ENCODE measurements at places on chromosomes 7 and 10.

DNA sequence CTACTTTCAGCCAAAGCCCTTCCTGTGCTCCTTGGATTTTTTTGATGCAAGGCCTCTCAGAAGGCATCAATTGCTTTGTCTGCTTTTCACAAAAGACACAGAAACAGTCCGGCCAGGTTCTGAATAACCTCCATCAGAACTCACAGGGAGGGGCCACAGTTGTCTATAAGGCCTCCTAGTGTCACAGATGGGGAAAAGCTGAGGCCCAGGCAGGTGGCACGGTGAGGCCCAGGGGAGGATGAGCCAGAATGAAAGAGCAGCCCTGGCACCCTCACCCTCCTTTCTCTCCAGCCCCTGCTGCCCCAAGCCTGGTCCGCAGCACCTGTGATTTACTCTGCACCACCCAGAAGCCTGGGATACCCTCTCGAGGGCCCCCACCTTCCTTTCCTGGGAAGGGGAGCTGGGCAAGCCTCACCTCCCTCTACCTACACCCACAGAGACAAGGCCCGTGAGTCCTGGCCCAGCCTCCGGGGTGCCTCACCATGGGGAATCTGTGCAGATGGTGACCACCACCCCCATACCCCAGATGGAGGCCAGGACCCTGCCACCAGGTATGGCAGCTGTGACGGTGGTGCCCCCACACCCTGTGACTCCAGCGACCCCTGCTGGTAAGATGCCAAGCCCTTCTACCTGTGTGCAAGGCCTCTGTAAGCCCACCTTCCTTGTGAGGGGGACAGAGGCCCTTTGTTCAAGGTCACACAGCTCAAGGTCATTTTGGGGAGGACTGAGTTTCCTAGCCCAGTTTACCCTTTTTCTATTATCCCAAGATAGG lies 26.2 kb upstream of the ZNF467 start:
- peak; percentile 63 for DNase-seq

DNA sequence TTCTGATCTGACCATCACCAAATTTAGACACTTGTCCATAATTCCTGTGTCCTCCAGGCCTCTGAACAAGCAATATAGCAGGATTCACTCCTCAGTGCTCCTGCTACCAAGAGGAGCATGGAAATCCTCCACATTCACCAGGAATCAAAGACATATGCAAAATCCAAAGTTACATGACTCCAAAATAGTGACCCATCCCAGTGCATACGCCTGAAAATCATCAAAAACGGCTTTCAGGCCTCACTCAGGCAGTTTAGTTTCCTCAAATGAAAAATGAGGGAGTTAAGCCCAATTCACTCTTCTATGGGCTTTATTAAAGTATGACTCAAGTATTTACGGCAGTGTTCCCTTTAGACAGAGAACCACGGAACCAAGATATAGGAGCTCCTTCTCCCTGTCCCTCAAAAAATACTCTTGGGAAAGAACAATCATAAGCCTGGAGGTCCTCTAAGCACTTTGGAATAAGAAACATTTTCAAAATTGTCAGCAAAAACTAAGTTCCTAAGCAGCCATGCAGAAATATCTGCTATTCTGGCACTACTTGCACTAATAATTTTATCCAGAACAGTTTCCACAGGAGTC lies 240.7 kb downstream of the PARD3 start:
- no peak for DNase-seq

GRCh38 chr10:115992236-115992986 lies 280.6 kb downstream of the GFRA1 start:
- no peak for DNase-seq

GRCh38 chr10:50275650-50276235 lies 24.4 kb upstream of the ASAH2 start:
- DNase-seq = peak; percentile 49

DNA sequence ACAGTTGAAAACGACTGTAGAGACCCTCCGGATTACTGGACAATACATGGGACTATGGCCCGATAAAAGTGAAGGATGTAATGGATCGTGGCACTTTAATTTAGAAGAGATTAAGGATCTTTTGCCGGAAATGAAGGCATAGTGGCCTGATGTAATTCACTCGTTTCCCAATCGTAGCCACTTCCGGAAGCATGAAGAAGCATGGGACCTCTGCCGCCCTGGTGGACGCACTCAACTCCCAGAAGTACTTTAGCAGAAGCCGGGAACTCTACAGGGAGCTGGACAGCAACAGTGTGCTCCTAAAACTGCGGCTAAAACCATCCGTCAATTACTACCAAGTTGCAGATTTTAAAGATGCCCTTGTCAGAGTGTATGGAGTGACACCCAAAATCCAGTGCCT lies 59.6 kb upstream of the NUPR2 start:
- no peak for DNase-seq

- DNase-seq = no peak
Observed at GRCh38 chr10:117539361-117539773, 3.2 kb upstream of the EMX2 start.

DNA sequence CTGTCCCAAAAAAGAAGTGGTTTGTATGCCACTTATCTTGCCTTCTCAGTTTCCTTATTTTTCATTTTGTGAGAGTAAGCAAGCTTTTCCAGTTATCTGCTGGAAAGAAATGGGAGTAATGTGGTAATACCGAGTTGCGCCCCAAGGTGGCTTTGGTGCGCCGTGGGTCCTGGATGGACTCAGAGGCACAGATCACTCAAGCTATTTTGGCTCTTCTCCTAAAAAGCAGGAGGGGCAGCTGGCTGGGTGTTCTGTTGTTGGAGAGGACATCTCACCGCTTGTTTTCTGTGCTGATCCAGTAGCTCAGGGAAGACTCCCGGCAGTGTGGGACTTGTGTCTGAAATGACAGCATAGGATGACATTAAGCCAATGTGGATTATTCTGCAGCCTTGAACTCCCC lies 16.4 kb downstream of the PRKRIP1 start:
- DNase-seq = peak; percentile 63

DNA sequence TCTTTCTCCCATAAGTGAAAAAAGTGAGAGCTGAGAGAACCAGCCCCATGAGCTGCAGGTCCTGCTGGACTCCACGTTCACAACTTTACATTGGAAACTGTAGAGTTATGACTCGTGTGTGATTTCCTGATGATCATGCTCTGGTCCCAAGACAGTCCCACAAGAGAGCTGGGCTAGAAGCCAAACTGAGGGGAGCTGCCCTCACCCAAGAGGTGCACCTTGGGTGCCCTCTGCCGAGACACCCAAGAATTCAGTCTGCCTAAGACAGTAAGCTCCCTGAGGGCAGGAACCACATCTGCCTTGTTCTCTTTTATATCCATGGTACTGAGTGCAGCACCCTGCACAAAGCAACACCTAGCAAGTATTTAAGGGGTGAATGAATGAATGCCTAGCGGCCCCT lies 112.8 kb upstream of the SFMBT2 start:
- no peak for DNase-seq

DNA sequence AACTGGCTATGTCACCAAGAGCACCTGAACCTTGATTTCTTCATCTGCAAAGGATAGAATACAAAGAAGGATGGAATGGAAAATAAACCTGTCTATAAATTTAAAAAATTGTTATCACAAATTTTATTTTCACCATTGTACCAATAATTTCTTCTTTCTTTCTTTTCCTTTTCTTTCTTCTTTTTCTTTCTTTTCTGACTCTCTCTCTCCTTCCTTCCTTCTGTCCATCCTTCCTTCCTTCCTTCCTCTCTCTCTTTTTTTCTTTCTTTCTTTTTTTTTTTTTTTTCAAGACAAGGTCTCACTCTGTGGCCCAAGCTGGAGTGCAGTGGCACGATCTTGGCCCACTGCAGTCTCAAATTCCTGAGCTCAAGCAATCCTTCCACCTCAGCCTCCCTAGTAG lies 36.6 kb upstream of the SORBS1 start:
- no peak for DNase-seq

GRCh38 chr7:44210107-44210506 lies 9.3 kb downstream of the YKT6 start:
- no peak for DNase-seq

- no peak for DNase-seq
Observed at GRCh38 chr10:24708081-24708480, 15.6 kb downstream of the ARHGAP21 start.

GRCh38 chr7:2156756-2157472 lies 75.8 kb downstream of the MAD1L1 start:
- no peak for DNase-seq

GRCh38 chr10:6915307-6915706 lies 335.2 kb upstream of the PRKCQ start:
- DNase-seq = no peak

- DNase-seq = peak; percentile 61
Observed at GRCh38 chr7:107201795-107202450, 33.1 kb downstream of the HBP1 start.

DNA sequence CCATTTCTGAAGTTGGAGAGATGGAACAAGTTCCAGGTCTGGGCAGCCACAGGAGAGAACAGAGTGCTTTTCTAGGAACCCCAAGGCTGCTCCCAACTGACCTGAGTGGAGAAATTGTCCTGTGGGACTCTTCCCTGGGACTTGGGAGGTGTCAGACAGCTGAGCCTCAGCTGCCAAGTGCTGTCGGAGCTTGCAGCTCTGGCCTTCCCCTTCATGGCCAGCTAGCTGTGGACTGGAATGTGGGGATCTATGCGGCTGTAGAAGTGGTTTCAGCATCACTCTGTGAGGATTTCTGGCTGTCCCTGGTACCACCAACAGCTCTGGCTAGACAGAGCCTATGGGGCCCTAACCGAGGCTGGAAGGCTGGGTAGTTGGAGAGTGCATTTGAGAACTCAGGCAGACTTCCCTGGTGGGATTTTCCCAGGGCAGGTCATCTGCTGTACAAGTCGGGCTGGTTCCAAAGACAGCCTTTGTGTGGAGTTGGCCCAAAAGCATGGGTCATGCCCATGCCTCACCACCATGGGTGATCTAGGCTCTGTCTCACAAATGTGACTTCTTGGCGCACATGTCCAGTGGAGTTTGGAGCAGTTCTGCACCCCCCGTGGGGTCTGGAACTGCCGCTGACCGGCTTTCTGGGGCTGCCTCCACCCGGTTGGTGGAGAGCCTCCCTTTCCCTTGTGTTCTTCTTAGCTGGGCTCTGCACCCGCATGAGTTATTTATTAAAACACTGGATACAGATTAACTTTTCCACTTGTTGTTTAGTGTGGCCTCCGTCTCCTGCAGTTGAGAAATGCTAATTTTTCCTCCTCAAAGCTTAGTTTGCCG lies 10.9 kb downstream of the SUFU start:
- DNase-seq = no peak

DNA sequence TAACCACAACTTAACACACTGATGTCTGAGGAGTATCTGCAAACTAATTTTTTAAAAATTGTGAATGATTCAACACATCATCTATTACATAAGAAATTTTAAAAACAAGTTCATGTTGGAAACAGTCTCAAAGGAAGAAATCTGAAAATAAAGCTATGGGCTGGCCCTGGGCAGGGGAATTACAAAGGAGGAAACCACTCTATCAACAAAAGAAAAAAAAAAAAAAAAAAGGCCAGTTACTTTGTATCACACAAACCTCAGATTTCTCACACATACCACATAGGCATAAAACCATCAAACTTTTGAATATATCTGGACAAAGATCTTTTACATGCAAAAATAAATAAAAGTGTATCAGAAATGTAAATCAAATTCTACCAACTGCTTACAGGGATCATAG lies 20.8 kb downstream of the TIAL1 start:
- DNase-seq = no peak

- DNase-seq = no peak
Observed at GRCh38 chr10:24904824-24905223, 47.6 kb downstream of the PRTFDC1 start.

- peak; percentile 61 for DNase-seq
Observed at GRCh38 chr7:38398725-38399321, 125.4 kb upstream of the TARP start.

DNA sequence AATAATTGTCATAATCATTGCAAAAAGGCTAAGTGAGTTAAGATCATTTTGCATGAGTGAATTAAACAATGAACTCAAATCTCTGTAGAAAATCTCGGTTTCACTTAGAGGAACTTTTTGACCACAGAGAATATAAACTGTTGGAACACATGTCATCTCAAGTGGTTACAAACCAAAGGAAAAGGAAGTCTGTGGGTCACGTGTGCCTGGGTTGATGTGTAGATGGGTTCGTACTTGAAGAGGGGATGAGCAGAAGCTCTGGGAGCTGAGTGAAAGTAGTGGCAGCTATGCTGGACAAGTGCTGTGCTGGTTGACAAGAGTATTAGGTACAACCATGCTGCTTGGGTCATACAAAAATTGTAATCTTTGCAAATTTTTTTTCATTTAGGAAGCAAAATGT lies 35.0 kb downstream of the GLRX3 start:
- DNase-seq = no peak

DNA sequence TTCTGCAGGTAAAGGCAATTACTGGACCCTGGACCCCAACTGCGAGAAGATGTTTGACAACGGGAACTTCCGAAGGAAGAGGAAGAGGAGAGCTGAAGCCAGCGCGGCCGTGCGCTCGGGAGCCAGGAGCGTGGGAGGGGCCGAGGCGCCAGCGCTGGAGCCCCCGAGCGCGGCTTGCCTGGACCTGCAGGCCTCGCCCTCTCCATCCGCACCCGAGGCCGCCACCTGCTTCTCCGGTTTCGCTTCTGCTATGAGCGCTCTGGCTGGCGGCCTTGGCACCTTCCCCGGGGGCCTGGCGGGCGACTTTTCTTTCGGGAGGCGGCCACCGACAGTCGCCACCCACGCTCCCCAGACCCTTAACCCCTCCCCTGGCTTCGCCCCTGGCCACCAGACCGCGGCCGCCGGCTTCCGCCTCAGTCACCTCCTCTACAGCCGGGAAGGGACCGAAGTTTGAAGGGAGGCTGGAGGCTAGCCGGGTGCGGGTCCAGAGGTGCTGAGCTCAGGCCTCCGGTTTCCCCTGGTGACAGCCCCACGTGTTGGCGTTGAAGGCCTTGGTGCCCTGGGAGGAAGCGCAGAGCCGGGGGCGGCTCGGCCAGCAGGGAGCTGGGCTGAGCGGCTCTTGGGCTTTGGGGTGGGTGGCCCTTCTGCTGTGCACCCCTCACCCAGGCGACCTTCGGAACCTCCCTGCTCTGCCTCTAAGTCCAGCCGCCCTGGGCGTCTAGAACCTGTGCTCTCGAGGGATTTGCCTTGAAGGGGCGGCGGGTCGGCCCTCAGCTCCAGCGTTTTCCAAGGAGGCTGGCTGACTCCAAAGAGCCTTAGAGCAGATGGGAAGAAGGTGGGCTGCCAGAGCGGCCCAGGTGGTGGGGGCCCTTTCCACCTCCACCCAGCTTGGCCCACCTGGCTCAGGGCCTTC lies 1.8 kb downstream of the FOXI2 start:
- DNase-seq = no peak

- no peak for DNase-seq
Observed at GRCh38 chr10:77192402-77192801, 445.2 kb downstream of the KCNMA1 start.

- DNase-seq = no peak
Observed at GRCh38 chr10:92697663-92698511, 8.1 kb downstream of the HHEX start.

GRCh38 chr10:16439295-16439694 lies 2.5 kb downstream of the PTER start:
- DNase-seq = no peak

All from OCI-LY7 (cell line).